ENCODE measurements at places on chromosomes 3 and 15.

- H3K27me3 ChIP-seq, result no peaks in the 10 kb centered on the region
- no peak for DNase-seq
- H3K36me3 ChIP-seq, result no peaks in the 10 kb centered on the region
- H3K4me1 ChIP-seq, result peaks cover 2% of the 10 kb centered on the region
- H3K4me3 ChIP-seq, result no peak overlapping the region
Observed at GRCh38 chr3:56238299-56238698, 230.0 kb downstream of the ERC2 start.

GRCh38 chr3:174755833-174756829, 103.0 kb upstream of the NAALADL2 start:
- no peak for DNase-seq
- H3K27me3 ChIP-seq, result no peaks in the 10 kb centered on the region
- H3K27ac ChIP-seq, result no peak overlapping the region
- no peaks in the 10 kb centered on the region for H3K4me1 ChIP-seq
- no peak overlapping the region for H3K4me3 ChIP-seq
- no peaks in the 10 kb centered on the region for H3K36me3 ChIP-seq

DNA sequence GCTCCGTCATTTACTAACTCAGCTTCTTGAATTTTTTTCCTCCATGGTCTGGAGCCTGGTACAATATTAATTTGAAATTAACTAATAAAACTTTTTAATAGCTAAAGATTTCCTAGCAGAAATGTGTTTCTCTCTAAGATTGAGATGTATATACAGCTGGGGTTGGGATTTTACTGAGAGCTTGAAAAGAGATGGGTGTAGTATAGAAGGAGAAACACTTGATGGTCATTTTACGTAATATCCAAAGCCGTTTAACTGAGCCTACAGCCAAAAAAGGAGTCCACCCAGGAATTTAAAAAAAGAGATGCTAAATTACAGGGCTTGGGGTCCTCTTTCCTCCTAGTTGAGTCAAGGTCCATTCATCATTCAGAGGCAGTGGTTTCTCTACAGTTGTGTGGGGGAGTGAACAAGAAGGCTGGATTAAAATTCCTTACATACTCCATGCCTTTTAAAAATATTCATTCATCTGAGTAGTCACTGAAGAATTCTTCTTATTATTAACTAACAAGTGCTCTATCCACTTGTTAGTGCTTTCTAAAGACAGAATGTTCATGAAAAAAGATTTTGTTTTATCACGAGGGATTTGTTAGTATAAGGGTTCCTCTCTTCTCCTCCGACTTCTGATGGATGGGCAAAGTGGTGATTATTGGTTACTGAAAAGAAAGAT, 255.3 kb upstream of the IL12A start:
- peaks cover 12% of the 10 kb centered on the region for H3K4me1 ChIP-seq
- DNase-seq, result no peak
- H3K27ac ChIP-seq, result peak overlapping the region; percentile 92
- H3K36me3 ChIP-seq, result no peaks in the 10 kb centered on the region
- H3K27me3 ChIP-seq, result no peaks in the 10 kb centered on the region

DNA sequence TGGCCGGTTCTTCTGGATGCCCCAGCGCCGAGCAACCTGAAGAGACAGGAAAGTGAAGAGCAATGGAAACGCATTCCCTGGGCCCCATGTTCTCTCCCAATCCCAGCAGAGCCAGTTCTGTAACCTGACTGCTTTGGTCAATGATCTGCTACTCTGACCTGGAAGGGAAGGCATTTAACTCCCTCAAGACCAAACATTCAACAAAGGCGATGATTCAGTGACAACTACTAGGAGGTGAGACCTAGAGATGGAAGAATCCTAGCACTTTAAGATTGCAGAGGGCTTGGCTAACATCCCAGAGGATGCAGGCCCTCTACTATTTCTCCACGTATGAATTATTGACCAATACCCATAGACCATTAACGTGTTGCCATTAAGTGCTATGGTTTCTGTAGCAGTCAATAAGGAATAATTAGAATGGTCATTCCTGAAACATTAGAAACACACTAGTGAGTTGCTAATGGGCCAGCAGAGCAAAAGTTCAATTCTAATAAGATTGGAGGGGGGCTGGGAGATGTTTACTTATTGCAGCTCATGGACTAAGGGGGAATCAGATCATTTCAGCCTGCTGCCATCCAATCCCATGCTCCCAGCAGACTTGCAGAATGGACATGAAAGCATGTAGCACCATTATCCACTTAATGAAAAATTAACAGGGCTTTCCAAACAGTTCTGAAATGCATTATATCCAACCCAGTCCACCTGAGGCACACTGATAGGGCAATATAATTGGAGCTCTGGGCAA, 56.6 kb downstream of the ETV5 start:
- H3K36me3 ChIP-seq, result no peaks in the 10 kb centered on the region
- H3K4me1 ChIP-seq, result no peaks in the 10 kb centered on the region
- DNase-seq, result no peak
- H3K27ac ChIP-seq, result no peak overlapping the region

DNA sequence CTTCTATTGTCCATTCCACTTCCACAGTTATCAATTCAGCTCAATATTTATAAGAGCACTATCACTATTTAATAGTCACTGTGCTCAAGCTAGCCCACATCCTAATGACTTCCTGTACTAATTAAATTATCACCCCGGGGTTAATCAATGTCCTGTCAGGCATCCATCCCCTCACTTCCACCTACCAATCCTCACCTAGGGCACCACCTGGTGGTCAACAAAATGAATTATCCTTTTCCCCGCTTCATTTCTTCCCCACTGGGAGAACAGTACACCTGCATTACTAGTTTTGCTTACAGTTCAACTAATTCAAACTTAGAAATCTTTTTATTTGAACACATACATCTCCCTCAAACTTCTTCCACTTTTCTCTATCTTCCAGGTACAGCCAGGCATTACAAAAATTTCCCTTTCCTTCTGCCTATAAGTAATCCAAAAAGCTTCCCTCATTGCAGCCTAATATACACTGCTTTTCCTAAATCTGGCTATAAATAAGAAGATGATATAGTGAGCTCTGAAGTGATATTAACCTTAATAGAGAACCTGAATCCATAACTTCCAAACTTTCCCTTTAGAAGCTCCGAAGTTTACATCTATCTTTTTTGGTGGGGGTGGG, 68.5 kb downstream of the TMCC1 start:
- no peak overlapping the region for H3K27ac ChIP-seq
- H3K27me3 ChIP-seq, result no peaks in the 10 kb centered on the region
- peaks cover 3% of the 10 kb centered on the region for H3K36me3 ChIP-seq
- no peak overlapping the region for H3K4me3 ChIP-seq

GRCh38 chr3:58596834-58597518, 19.8 kb upstream of the FAM107A start:
- H3K36me3 ChIP-seq, result no peaks in the 10 kb centered on the region
- DNase-seq, result no peak
- H3K4me3 ChIP-seq, result no peak overlapping the region
- no peak overlapping the region for H3K27ac ChIP-seq
- no peaks in the 10 kb centered on the region for H3K27me3 ChIP-seq

DNA sequence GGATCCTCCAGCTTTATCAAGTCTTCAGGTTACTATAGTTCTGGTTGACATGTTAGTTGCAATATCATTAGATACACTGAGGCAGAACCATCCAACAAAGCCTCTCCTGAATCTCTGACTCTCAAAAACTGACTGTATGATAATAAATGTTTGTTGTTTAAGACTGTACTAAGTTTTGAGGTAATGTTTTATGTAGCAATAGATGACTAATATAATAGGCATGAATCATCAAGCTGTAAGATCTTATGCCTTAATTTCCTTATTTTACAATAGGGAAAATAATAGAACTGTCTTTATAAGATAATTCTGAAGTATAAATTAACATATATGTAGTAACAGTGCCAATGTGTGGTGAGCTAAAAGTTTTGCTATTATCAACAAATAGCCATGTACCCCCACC, 88.9 kb upstream of the TBC1D5 start:
- no peak for DNase-seq
- peaks cover 6% of the 10 kb centered on the region for H3K4me1 ChIP-seq
- peaks cover 3% of the 10 kb centered on the region for H3K27me3 ChIP-seq
- H3K36me3 ChIP-seq, result no peaks in the 10 kb centered on the region
- H3K27ac ChIP-seq, result no peak overlapping the region

DNA sequence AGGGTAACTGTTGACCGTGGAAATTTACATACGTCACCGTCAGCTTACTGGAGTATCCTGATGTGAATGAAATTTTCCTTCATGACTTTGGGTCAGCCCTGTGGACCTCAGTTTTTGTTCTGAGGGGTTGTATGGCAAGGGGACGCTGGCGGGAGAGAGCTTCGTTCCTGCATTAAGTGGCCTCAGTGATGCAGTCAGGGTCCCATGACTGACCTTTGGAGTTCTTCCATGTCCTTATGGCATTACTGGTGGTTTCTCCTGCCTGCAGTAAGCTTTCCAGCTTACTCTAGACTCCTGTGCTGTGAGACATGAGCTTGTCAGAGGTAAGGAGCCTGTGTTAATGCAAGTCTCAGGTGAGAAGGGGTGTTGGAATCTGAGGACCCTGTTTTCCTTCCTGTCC, 1.8 kb downstream of the CD276 start:
- no peak overlapping the region for H3K4me3 ChIP-seq
- peak overlapping the region; percentile 24 for H3K27ac ChIP-seq
- no peak for DNase-seq
- H3K4me1 ChIP-seq, result peaks cover 34% of the 10 kb centered on the region
- H3K36me3 ChIP-seq, result no peaks in the 10 kb centered on the region
- H3K27me3 ChIP-seq, result no peaks in the 10 kb centered on the region

GRCh38 chr3:138347960-138348753, at the start of gene MRAS:
MRAS (plus strand) TSS chr3:138348579; CDS start chr3:138372884, 24,305 bp downstream.
- peaks cover 8% of the 10 kb centered on the region for H3K4me1 ChIP-seq
- peak; percentile 71 for DNase-seq
- peak within 1 kb of the TSS; percentile 44 for H3K27ac ChIP-seq
- no peaks in the 10 kb centered on the region for H3K27me3 ChIP-seq

DNA sequence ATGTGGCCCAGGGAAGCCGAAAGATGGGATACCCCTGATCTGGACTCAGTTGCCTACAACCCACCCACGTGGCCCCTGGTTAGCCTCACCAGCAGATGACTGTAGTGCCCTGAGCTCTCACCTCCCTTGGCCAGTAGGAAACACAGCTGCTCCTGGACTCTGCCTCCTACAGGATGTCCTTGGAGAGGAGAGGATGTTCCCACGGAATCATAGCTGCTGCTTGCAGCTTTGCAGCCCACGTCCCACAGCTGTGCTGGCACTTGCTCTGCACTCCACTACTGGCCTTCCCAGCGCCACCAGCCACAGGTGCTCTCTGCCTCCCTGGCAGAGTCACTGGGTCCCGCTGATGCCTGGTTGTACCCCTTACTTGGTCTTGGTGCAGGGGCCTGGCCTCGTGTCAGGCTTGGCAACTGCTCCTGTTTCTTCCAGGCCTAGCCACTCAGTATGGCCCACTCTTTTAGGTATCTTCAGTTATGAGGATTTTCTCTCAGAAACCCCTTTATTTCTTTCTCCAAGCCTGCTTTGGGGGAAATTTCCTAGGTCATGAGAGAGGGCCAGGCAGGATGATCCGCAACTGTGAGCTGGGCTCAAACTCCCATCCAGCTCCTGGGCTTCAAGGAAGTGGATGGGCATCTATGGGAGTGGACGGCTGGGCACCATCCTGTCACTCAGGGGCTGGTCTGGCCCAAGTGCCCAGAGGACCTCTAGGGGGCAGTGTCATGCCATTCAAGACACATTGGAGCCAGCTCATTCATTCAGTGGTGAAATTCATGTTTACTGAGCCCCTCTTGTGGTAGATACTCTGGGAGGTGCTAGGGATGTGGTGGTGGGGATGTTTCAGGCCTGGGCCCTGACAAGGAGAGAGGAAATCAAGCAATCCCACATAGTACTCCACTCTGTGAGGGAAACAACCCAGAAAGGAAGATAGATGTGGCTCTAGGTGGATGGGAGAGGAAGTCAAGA, 16.2 kb upstream of the VILL start:
- H3K27ac ChIP-seq, result no peak overlapping the region
- no peaks in the 10 kb centered on the region for H3K4me1 ChIP-seq
- peak; percentile 80 for DNase-seq
- no peak overlapping the region for H3K4me3 ChIP-seq
- peaks cover 14% of the 10 kb centered on the region for H3K36me3 ChIP-seq

- DNase-seq, result no peak
- H3K36me3 ChIP-seq, result no peaks in the 10 kb centered on the region
- H3K4me3 ChIP-seq, result no peak overlapping the region
- H3K27ac ChIP-seq, result no peak overlapping the region
Observed at GRCh38 chr15:70753101-70753829, 10.1 kb downstream of the UACA start.

GRCh38 chr15:62089616-62090015, 22.8 kb downstream of the C2CD4A start:
- no peak overlapping the region for H3K4me3 ChIP-seq
- H3K36me3 ChIP-seq, result no peaks in the 10 kb centered on the region
- no peak overlapping the region for H3K27ac ChIP-seq
- H3K4me1 ChIP-seq, result no peaks in the 10 kb centered on the region

GRCh38 chr3:127224118-127224517, 31.2 kb downstream of the PRR23E start:
- no peaks in the 10 kb centered on the region for H3K36me3 ChIP-seq
- H3K27ac ChIP-seq, result no peak overlapping the region
- H3K4me3 ChIP-seq, result no peak overlapping the region
- no peak for DNase-seq

- H3K36me3 ChIP-seq, result peaks cover 32% of the 10 kb centered on the region
- H3K4me1 ChIP-seq, result peaks cover 3% of the 10 kb centered on the region
- H3K27ac ChIP-seq, result peak overlapping the region; percentile 100
- no peak for DNase-seq
- no peaks in the 10 kb centered on the region for H3K27me3 ChIP-seq
- H3K4me3 ChIP-seq, result peak overlapping the region; percentile 94
Observed at GRCh38 chr15:63042877-63043334, 359 bp downstream of the TPM1 start.

DNA sequence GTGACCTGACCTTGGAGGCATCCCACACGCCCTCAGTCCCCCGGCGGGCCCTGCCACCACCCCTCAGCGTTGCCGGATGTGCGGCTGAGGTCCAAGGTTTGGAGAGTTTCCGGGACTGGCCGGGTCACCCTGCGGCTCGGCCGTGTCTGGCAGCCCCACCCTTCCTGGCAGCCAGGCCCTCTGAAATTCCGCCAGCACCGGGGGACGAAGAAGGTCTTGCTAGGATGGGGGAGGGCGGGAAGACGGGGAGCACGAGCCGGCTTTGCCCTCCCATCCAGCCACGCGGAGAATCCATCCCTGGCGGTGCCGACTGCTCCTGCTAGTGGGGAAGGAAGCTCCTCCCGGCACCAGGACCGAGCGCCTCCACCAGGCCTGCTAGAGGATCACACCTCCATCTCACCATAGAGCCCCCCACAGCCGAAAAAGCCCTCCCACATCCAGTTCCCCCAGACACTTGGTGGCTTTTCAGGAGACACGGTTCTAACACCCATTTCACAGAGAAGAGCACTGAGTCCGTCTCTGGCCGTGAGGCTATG, 81.5 kb downstream of the CPN2 start:
- no peaks in the 10 kb centered on the region for H3K27me3 ChIP-seq
- H3K36me3 ChIP-seq, result no peaks in the 10 kb centered on the region
- DNase-seq, result no peak
- peaks cover 16% of the 10 kb centered on the region for H3K4me1 ChIP-seq
- H3K27ac ChIP-seq, result no peak overlapping the region

- H3K36me3 ChIP-seq, result no peaks in the 10 kb centered on the region
- no peak overlapping the region for H3K27ac ChIP-seq
- DNase-seq, result no peak
- H3K27me3 ChIP-seq, result no peaks in the 10 kb centered on the region
- peaks cover 4% of the 10 kb centered on the region for H3K4me1 ChIP-seq
- H3K4me3 ChIP-seq, result no peak overlapping the region
Observed at GRCh38 chr3:186209810-186210752, 101.2 kb upstream of the ETV5 start.
